ENCODE measurements at places on chromosomes 1 and 21. TPM values are rescaled to one million over a fixed set of nuclear protein-coding genes. Genes with fewer than 3 reads are reported as not detected.

NCAM2 gene
- under 0.01 TPM for total RNA-seq

FRRS1 gene
- 25.8 TPM for total RNA-seq

HCN3 gene
- total RNA-seq, result 0.72 TPM

OPRD1 gene
- under 0.01 TPM for total RNA-seq
